ENCODE measurements at places on chromosomes 13 and 19.

DNA sequence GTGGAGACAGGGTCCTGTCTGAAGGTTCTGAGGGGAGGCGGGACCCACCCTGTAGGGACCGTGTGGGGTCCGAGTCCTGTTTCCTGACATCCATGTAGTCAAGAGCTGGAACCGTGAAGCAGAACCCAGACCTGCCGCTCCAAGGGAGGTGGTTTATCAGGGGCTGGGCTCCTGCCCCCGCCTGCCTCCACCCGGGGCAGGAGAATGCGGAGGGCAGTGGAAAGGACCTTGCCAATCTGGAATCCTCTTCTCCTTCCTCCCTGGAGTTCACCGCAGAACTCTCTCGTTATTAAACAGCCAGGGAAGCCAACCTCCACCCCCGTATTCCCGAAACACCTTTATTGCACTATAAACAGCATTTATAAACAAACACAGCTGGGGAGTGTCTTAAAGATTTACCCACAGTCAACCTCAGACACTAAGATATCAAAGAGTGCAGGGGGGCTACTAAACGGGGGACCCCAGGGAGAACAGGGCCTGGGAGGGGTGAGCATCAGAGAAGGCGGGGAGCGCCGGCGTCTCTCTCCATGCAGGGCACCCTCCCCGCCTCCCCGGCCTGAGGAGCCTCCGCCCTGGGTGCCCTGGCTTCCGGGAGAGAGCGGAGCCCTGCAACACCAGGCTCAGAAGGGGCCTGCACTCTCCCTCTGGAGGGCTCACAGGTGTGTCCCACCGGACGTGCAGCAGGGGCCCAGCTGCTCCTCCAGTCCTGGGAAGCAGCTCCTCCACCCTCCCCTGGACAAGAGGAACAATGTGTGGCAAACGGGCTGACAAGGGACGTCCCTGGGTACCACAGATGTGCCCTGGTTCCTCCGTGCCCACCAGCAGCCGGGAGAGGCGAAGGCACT is 3.6 kb downstream of the C2CD4C start:
- no peak for DNase-seq

DNA sequence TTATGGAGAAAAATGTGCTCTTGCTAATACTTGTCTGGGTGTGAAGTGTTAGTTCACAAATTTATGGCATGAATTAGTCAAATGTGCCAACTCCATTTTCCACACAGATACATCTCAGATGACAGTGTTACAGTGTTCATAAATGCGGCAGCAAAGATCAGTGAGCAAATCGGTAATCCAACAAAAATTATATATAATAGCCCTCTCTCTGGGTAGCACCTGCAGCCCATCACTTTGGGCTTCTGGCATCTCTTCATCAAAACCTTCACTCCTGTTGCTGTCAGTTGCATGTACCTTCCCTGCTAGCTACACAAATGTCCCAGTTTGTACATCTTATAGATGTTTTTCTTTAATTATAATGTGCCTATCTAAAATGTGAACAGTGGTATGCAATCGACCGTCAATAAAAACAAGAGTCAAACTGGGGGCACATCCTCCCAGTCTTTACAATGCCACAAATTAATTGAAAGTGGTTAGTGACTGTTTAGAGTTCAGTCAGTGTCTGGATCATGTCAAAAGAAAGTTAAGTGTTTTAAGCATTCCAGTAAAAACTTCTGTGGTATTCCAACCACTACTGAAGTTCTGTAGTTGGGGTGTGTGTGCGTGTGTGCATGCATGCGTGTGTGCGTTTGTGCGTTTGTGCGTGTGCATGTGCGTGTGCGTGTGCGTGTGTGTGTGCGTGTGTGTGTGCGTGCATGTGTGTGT is 448.9 kb downstream of the DCT start:
- no peak for DNase-seq

DNA sequence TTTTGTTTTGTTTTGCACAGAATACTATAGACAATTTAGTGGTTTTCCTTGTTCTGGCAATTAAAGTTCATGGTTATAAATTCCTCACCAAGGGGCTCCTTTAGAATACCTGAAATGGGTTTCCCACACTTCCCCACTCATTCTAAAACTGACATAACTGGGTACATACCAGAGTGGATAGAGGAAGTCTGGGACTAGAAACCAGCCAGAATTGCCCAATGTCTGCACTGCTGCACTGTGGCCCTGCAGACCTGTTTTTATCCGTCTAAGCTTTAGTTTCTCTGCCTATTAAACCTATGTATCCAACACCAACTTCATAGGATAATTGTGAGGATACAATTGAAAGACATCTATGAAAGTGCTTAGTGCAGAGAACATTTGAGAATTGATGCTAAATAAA is 498.6 kb downstream of the KCTD12 start:
- DNase-seq = no peak

DNA sequence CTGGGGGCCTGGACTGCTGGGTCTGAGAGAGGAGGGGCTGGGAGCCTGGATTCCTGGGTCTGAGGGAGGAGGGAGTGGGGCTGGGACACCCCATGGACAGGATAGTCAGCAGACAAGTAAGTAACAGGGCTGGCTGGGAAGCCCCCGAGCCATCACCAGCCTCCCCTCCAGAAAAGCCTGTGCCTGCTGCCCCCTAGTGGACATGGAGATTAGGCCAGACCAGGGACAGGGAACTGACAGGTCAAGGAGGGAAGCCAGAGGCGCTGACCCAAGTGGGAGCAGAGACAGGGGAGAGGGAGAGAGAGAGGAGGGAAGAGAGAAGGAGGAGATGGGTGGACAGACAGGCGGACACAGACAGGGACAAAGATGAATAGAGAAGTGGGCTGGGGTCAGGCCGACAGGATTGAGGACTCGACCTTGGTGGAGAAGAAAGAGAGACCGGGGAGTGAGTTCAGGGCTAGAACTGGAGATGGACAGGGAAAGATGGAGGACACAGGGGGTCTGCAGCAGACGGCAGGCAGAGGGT is 6.7 kb upstream of the ERFL start:
- DNase-seq = peak; percentile 50

GRCh38 chr13:33838647-33839046 is 20.7 kb downstream of the RFC3 start:
- DNase-seq = no peak

DNA sequence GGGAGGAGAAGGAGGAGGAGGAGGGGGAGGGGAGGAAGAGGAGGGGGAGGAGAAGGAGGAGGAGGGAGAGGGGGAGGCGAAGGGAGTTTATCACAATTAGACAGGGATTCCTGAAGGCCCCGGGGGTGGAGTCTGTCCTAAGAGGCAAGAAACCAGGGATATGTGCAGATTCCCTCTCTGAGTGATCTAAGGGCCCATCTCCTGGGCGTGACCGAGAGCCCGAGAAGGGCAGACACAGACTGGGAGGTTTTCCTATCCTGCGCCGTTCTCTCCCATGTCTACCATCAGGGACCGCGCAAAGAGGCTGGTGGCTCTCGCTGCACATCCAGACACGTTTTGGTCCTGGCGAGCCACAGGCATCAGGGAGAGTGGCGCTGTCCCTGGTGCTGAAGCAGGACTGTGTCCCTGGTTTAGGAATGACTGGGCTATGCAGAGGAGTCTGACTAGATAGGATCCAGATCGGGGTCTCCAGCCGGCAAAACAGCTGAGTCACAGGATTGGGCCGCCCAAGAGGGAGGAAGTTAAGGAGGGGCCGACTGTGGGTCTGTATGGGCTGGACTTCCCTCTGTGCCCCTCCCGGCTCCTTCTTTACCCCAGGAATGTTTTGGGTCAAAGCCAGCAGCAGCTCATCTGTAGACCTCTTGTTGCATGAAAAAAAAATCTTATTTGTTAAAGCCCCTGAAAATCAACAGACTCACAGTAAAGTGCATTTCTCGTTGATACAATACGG is 17.9 kb upstream of the ZNF175 start:
- DNase-seq = no peak

DNA sequence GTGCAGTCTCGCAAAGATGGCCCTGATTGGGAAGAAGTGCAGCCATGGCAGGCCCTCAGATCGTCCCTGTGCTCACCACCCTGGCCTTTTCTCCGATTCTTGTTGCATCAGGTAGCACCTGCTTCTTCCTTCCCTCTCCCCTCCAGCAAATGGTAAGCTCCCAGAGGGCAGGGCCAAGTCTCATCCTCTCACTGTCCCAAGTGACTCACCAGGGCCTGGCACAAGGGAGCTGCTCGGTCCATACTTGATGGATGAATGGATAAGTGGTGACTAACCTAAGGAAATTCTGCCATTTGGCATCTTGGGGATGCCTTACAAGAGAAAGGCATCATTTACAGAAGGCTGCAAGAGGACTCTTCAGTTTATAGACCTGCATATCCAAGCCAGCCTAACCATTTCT is 84.9 kb downstream of the ZIC5 start:
- DNase-seq = no peak

DNA sequence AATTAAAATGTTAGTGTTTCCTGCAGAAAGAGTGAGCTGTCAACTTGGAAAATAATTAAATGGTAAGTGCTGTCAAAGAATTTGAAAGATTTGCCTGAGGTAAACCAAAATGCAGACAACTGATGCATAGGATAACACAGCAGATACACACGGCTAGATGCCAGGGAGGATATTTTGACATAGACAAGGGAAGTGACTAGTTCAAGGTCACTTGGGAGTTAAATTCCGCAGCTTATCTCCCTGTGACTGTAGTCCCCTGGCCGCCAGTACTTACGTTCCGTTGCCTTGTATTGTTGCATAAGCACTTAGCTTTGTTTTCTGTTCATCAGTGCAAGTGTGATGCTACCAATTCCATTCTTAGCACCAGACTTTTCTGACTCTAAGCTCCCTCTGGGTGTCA is 247.3 kb upstream of the MAB21L1 start:
- DNase-seq = no peak

DNA sequence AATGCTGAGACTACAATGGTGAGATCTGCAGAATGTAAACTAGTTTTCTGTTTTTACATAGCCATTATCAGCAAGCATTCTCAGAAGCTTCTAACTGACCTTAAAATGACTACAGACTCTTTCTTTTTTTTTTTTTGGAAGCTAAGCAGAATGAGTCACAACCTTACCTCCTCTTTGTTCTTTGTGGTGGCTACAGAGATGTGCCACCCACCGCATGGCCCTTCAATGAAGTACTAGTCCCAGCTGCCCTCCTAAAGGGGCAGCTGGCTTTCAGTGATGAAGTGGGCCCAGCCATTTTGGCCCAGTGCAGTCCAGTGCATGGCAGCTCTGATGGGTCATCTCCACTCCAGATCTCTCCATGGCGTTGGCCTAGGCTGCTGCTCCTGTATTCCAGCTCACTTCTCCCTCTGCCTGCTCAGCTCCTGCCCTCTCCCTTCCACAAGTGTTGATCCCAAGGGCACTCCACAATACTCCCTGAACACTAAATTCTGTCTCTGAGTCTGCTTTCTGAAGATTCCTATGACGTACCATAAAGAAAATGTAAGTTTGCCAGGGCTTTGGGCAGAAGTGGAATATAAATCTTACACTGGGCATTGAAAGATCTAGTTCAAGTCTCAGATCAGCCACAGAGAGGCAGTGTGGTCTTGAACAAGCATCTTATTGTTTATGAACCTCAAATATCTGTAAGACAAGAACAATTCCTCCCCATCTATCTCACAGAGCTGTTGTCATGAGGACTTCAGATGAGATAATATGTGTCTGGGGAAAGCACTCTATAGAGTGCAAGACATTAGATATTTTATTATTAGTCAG is 85.6 kb downstream of the RXFP2 start:
- no peak for DNase-seq

GRCh38 chr19:55648585-55649267 is 714 bp downstream of the CCDC106 start:
- no peak for DNase-seq

DNA sequence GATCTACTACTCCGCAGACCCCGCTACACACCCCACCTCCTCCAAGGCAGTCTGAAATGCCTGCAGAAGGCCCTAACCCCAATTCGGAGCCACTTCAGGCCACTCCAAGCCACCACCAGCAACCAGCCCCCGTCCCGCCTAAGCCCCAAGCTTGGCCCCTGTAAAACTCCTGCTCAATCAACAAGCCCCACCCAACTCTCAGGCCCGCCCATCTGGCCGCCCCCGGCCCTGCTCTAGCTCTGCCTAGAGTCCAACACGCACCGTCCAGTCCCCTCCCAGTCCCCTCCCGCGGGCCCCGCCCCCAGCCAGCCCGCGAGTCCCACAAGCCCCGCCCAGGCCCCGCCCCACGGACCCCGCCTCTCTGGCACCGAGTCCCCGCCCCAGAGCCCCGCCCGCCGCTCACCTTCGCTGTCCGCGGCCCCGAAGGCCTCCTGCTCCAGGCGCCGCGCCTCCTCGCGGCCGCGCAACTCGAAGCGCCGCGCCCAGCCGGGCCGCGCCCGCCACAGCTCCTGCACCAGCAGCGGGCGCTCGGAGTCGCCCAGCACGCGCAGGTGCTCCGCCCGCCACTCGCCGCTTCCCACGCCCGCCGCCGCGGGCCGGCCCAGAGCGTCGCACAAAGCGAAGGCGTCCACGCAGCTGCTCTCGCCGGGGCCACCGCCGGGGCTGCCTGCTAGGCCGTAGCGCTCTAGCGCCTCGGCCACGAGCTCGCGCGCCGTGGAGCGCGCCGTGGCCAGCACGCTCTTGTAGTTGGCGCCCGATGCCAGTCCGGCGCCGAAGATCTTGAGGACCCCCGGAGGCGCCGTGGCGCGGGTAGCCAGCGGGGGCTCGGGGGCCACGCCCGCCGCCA is 1.6 kb downstream of the RASIP1 start:
- DNase-seq = peak; percentile 95

DNA sequence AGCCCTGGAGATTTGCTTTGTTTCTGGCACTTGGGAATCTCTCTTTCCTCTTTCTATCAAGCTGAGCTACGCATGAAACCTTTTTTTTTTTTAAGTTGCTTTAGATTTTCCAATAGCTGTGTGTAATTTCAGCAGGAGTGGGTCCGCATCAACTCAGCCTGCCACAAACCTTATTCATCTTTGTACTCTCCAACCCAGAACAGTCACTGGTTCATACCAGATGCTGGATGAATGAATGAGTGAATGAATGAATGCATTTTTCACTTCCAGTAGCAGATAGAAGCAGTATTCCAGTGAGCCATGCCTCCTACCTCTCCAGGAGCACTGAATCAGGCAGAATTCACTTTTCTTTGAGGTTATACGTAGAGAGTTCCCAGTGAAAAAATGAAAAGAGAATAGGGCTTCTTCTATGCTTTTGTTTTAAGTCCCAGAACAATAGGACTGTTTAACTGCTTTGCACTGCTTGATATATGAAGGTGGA is 221.1 kb downstream of the TM9SF2 start:
- DNase-seq = no peak

Data from stimulated activated CD4-positive, alpha-beta T cell treated with anti-CD3 and anti-CD28 coated beads, Interleukin-1b, Interleukin-23, amount 100 ng/mL, for 1 hour (primary cell).